CD4-positive, alpha-beta T cell treated with Interleukin-21 for 1 hour (primary cell): ENCODE measurements at places on chromosomes 12 and 14.
A peak's percentile ranks its signal among the peaks of the same experiment; 100 is the strongest.

GRCh38 chr14:25122211-25122610 lies 72.3 kb upstream of the STXBP6 start:
- no peak for DNase-seq

- DNase-seq: no peak
Observed at GRCh38 chr14:89401241-89401640, 15.8 kb downstream of the FOXN3 start.

- DNase-seq: no peak
Observed at GRCh38 chr12:5912437-5913334, 32.4 kb downstream of the ANO2 start.

GRCh38 chr14:101713621-101714349 lies 47.7 kb upstream of the PPP2R5C start:
- peak; percentile 85 for DNase-seq

DNA sequence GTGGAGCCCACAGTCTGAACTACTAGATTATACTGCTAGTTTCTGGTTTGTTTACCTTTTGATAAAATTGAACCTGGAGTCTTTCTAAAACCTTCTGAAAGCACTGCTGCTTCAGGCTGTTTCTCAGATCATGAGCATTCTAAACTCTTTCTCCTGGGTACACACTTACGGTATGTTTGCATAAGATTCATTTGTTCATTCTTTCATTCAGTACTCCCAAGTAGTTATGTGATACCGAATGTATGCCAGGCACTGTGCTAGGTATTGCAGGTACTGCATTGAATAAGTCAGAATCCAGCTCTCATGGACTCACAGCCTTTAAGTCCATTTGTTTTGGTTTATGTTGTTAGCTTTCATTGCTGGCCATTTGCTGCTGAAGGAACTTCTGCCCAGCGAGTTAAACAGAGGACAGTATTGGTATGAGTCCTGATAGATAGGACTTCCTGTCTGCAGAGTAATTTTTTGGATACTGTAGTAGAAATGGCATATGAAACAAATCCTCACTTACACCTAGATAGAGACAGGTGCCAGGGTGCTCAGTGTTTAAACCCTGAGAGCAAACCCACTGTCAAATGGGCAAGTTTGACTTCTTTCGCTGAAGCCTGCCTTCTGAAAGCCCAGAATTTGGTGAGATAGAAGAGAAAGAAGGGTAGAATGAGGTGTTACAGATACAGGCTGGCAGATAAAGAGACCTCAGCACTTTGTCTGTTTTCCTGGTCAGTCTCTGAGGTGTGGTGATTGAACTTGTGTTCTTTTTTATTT lies 2.1 kb downstream of the SUSD6 start:
- DNase-seq: no peak

- DNase-seq: no peak
Observed at GRCh38 chr12:108381787-108382436, 42.8 kb upstream of the CMKLR1 start.

GRCh38 chr14:29724991-29725390 lies 202.7 kb downstream of the PRKD1 start:
- DNase-seq: no peak

GRCh38 chr14:95931384-95931783 lies 54.8 kb downstream of the TUNAR start:
- no peak for DNase-seq

GRCh38 chr12:111227476-111228420 lies 141.1 kb downstream of the PHETA1 start:
- no peak for DNase-seq

GRCh38 chr14:55628426-55628825 lies 48.4 kb downstream of the KTN1 start:
- DNase-seq: no peak

DNA sequence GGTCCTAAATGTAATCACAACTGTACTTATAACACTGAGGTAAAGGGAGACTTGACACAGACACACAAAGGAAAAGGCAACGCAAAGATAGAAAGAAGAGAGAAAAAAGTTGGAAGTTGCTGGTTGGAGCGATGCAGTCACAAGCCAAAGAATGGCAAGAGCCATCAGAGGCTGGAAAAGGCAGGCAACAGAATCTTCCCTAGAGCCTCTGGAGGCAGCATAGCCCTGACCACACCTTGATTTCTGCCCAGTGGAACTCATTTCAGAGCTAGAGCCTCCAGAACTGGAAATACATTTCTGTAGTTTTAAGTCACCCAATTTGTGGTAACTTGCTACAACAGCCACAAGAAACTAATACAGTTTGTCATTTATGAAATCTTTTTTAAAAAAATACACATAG lies 89.2 kb downstream of the PUS7L start:
- DNase-seq: no peak

- DNase-seq: no peak
Observed at GRCh38 chr12:107484230-107484629, 201.4 kb upstream of the PWP1 start.

DNA sequence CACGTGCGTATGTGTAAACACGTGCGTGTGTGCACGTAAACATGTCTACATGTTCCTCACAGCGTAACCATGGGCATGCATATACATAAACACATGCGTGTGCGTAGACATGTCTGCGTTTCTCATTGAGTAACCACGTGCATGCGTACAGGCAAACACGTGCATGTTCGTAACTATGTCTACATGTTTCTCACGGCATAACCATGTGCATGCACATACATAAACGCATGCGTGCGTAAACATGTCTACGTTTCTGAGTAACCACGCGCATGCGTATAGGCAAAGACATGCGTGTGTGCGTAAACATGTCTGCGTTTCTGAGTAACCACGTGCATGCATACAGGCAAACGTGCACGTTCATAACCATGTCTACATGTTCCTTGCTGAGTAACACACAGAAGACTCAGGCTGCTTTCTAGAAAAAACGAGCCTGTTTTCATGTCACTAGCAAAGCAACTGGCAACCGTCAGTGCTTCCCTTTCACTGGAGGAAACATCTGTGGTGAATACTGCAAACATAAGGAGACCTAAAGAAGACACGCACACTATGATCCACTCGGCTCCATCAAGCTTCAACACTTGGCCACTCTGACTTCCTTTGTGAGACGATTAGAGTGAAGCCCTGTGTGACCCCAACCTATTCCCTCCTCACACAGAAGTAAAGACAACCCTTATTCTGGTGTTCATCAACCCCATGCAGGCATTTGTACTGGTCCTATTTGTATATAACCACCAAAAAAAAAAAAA lies 28.8 kb downstream of the POLE start:
- no peak for DNase-seq

DNA sequence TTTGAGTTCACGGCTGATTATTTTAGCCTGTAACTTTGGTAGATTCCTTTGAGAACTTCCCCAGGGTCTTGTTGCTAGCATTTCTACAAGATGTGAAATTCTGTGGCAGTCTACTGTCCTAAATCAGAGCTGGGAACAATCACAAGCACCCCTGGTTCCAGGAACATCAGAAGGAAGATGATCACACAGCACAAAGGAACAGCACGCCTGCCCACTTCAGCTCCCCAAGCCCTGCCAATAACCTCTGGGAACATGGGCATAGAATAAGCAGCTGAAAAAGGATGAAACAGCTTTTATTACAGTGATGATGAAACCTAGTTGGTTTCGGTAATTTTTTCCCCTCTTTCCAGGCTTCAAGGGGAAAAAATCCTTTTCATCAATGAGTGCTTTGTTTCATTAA lies 12.3 kb downstream of the GPR19 start:
- no peak for DNase-seq

DNA sequence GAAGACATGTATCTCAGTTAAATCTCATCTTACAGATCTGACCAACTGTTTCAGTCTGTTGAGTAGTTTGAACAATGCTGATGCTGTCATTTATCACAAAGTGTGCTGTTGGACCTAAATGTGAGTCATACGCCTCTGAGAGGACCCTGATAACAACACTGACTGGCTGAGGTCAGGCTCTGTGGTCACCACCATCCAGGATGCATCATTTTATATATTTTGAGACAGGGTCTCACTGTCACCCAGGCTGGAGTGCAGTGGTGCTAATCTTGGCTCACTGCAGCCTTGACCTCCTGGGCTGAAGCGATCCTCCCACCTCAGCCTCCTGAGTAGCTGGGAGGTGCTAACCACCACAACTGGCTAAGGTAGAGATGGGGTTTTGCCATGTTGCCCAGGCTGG lies 181.0 kb upstream of the RGS6 start:
- DNase-seq: no peak

- DNase-seq: peak; percentile 78
Observed at GRCh38 chr12:123237646-123238329, 4.6 kb downstream of the MTRFR start.

DNA sequence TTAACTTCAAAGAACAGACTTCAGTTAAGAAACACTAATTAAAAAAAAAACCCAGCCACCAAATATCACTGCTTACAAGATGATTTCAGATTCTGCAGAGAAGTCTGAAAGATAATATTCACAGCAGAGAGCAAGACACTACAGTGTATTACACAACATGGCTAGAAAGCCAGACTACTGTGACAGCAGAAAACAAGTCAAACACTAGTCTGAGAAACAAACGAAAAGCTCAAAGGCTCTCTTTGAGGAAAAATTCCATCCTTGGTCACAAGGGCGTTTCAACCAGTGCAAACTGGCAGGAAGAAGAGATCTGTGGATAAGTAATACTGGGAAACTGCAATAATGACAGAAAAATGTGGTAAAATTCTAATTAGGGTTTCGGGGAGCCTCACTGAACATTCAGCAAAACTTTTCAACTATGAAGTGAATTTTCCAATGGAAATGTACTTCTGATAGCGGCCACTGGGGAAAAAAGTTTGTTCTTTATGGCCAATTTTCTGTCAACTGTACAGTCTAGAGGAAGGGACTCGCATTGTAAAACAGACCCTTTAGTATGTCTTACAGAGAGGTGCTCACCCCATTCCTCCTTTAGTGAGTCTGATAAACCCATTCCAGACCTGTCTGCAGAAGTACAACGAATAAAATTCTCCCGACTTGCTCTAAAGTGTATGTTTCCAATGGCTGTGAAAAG lies 50.4 kb downstream of the ACADS start:
- no peak for DNase-seq

DNA sequence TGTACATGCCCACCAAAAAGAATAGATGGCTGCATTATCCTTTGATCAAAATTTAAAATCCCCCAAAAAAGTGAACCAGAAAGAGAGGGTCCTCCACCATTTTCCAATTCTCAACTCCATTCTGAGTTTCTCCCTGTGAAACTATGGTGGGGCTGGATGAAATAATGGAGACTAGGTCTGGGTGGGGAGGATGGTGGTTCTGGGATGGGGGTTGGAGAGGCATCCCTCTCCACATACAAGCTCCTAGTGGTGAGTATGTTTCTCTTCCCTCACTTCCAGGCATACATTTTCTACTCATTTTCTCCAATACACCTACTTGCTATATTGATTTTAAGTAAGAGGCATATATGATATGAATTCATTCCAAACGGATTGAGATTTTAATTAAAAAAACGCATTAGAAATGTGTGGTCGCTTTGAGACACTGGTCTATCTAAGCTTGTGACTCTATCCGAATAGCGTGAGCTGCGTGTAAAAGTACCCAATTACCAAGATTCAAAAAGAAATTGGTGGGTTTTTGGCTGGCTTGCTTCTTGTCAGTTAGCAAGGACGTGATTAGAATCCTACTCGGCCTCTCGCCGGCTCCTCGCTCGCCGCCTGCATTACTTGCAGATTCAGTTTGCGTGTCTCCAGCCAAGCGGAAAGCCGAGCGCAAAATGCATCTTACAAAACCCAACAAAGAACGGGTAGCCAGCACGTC lies 3.4 kb downstream of the ASCL1 start:
- no peak for DNase-seq

DNA sequence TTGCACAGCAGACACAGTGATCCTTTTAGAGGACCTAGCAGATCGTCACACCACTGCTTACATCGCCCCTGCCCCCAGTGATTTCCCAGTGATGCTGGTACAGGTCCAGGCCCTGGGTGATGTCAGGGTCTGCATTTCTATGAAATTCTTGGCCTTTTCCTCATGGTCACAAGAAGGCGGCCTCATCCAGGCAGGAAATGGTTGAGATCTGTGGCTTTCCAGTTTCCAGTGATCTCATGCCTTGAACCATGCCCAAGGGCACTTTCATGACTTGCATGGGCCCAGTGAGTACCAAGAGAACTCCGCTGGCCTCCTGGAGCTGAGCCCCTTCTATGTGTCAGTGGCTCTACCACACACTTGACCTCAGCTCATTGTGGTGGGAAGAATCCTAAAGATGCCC lies 41.9 kb upstream of the BDKRB2 start:
- DNase-seq: no peak
